ENCODE measurements at places on chromosomes 11 and 22.

- DNase-seq, result no peak
Measured at GRCh38 chr11:67332081-67332691, 21.2 kb downstream of the POLD4 start.

GRCh38 chr11:34874202-34874601 is 42.0 kb downstream of the APIP start:
- DNase-seq, result no peak

GRCh38 chr11:14015711-14016110 is 53.2 kb downstream of the SPON1 start:
- DNase-seq, result peak; percentile 90

- no peak for DNase-seq
Measured at GRCh38 chr11:86518211-86518610, 143.5 kb downstream of the CCDC81 start.

GRCh38 chr11:77779935-77780334 is 40.6 kb downstream of the RSF1 start:
- peak; percentile 45 for DNase-seq

DNA sequence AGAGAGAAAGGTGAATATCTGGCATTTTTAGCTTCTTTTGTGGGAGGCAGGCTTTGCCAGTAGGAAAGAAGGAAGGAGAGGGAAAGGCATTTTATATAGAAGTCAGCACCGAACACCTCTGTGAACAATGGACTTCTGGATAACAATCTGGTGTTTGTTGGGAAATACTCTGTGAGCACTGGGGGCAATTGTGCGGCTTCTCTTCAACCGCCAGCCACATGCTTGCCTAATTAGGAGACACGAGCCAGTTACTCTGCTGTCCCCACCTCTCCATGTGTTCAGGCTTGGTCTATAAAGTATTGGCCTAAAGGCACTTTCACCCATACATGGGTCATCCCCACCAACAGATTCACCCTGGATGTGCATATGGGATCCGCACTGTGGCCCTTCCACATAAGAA is 523.6 kb downstream of the NTM start:
- DNase-seq, result no peak

DNA sequence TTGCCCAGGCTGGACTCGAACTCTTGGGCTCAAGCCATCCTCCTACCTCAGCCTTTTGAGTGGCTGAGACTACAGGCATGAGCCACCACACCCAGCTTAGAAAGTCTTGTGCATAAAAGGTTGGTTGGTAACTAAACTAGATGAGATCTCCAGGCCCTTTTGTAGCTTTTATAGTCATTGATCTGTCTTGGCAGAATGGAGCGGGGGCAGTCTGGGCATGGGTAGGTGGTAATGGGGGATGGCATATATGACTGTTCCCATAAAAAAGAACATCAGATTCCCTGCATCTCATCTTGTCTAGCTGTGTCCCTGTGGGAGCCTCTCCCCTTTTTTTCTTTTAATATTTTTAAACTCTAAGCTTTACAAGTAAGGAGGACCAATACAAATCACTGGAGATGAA is 30.2 kb downstream of the ABCC8 start:
- DNase-seq, result no peak

- DNase-seq, result no peak
Measured at GRCh38 chr11:131666006-131666405, 295.6 kb downstream of the NTM start.

DNA sequence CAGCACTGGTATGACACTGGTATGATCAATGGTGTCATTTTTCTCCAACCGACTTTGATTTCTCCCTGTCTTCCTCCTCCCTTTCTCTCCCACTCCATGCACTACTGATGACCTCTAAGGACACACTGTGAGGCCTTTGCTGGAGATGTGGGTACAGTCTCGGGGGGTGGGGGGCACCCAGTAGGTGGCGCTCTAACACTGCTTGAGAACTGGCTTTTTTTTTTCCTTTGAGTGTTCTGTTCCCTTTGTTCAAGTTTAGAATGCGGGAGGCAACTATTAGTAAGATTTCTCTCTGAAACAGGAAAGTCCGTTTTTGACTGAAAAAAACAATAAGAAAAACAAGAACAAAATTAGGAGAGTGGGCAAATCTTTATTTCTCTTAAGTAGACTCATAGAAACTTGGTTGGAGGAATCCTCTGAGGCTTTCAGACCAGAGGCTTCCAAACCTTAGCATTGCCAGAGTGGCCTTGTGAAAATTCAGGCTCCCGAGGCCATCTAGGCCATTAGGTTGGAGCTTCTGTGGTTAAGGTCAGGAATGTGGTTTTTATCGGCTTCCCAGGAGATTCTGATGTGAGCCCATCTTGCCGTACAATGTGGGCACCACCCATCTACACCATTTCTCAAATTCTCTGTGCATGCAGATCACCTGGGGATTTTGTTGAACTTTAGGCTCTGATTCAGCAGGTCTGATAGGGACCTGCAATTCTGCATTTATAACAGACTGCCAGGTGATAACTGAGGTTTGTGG is 43.2 kb downstream of the PANX1 start:
- DNase-seq, result no peak

GRCh38 chr11:68135161-68135560 is 14.0 kb upstream of the CHKA start:
- DNase-seq, result no peak

DNA sequence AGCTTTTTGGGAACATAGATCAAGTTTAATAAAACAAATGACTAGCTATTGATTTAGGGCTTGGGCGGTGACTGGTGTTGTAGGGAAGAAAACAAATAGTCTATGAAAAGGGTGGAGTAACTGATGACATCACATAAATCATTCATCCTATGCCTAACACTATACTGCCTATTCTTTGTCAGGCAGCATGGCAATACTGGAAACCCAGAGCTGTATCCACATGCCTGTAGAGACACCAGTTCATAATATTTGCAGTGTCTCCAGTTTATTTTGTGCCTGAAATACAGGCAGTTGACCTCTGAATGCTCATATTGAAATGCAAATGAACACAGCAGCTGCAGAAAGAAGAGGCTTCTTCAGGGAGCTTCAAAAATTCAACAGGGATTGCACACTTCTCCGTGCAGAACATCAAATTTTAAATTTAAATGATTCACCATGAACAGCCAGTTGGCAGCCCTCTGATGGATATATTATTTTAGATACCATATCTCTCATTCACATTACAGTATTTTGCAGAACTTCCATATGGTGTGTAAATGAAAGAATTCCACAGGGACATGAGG is 283.1 kb upstream of the CTSC start:
- DNase-seq, result no peak

DNA sequence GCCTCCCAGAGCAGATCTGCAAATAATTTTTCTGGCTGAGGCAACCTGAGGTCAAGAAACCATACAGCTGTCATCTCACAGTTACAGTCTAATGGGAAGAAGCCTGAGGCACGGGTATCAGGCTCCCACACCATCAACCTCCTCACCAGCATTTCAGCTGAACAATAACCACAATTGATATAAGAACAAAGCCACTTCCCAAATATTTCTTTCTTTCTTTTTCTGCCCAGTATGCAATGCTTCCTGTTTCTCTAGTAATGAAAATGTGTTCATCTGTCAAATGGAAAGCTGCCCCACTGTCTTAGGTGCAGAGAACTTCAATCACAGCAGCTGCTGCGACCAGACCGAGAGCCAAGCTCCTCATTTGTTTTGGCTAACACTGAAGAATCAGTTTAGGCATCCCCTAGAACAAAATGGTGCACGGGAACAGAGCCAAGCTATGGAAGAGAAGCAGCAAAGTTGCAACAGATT is 108.4 kb downstream of the BLID start:
- no peak for DNase-seq

DNA sequence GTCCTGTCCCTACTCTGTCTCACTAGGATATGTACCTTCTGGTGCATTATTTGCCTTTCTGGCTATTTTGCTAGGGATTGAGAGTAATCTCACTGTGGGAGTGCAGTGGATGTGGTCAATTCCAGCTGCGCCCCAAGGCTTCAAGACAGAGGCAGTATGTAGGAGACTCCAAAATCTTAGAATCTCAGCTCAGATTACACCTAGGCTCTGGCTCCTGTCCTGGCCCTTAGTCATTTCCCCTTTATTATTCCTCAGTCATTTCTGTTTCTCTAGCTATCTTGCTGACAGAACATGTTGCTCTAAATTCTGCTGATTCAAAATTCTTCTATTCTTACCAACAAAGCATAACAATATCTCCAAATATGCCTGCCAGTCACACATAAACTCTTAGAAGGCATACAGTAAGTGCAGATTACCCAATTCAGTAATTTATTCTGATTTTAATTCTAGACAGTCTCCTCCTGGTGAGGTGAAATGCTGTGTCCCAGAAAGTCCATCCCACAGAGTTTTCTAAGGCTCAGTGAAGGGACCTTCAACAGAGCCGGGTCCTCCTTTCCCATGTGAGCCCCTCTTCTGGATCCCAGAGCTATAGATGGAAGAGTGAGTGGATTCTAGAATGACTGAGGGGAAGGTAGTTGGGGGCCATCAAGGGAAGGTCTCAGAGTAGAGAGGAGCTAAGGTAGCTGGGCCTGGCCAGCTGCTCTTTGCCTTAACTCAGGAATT is 24.3 kb upstream of the GLYATL1 start:
- DNase-seq, result no peak

DNA sequence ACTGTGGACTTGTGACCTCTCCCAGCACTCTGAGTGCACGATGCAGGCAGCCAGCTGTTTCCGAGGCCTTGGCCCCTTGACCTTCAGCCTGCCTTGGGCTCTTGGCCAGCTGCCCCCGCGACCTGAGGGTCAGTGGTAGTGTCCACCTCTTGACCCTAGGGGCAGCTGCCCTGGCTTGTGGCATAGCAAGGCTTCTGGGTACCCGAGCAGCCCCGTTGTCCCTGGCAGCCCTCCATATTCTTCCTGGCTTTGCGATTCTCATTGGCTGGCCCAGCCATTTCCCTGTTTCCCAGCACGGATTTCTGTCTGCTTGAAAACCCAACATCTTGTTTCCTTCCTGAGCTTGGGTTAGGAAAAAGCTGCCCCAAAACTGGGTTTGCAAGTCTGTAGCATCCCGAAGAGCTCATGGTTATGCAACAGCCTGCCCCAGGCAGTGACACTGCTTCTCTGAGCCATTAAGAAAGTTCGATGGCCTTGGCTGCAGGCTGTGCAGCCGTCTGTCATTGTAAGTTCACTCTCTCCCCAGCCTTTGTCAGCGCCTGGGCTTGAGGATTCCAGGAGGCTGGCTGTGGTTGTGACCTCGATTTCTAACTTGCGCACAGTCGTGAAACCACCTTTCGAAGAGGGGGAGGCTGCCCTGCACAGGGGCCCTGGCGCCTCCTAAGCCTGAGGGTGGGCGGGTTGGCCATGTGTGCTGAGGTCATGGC is 48.8 kb downstream of the FBLN1 start:
- no peak for DNase-seq

GRCh38 chr11:8361206-8361605 is 97.5 kb upstream of the LMO1 start:
- no peak for DNase-seq
